ENCODE measurements at places on chromosomes 16 and 17. TPM values are rescaled to one million over a fixed set of nuclear protein-coding genes. Genes with fewer than 3 reads are reported as not detected.

HAP1 gene
- total RNA-seq, result 0.14 TPM

DNA sequence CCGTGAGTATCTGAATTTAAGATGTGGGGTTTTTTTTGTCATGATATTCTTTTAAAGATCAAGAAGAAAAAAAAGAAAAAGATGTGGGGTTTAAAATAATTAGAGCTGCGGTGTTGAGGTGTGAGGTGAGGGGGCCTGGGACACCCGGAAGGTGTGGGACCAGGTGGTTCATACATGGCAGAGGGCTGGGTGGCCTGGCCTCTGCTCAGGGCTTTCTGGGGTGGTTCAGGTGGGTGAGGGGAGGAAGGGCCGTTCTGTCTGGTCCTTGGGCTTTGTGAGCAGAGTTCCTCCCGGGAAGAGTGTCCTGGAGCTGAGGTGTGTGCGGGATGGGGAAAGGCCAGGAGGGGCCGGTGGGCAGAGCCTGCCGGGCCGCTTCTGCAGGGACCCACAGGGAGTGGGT is 5.0 kb downstream of the PRSS27 start:
- no peaks in the 10 kb centered on the region for H3K36me3 ChIP-seq
- no peak for DNase-seq
- H3K4me3 ChIP-seq, result peak overlapping the region; percentile 4
- H3K27me3 ChIP-seq, result no peaks in the 10 kb centered on the region

DNA sequence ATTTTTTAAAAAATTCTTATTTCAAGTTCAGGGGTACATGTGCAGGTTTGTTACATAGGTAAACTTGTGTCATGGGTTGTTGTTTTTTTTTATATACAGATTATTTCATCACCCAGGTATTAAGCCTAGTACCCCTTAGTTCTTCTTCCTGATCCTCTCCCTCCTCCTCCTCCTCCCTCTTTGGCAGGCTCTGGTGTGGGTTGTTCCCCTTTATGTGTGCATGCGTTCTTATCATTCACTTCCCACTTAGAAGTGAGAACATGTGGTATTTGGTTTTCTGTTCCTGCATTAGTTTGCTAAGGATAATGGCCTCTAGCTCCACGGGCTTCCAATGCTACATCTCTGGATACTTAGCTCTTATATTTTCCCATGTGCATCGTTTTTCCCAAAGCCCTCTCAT is 404.4 kb downstream of the HAPSTR1 start:
- no peaks in the 10 kb centered on the region for H3K36me3 ChIP-seq
- no peak overlapping the region for H3K27ac ChIP-seq
- no peak for DNase-seq
- H3K4me3 ChIP-seq, result no peak overlapping the region
- peaks cover 7% of the 10 kb centered on the region for H3K4me1 ChIP-seq

MT1A gene
- 1.2 TPM for total RNA-seq

DNA sequence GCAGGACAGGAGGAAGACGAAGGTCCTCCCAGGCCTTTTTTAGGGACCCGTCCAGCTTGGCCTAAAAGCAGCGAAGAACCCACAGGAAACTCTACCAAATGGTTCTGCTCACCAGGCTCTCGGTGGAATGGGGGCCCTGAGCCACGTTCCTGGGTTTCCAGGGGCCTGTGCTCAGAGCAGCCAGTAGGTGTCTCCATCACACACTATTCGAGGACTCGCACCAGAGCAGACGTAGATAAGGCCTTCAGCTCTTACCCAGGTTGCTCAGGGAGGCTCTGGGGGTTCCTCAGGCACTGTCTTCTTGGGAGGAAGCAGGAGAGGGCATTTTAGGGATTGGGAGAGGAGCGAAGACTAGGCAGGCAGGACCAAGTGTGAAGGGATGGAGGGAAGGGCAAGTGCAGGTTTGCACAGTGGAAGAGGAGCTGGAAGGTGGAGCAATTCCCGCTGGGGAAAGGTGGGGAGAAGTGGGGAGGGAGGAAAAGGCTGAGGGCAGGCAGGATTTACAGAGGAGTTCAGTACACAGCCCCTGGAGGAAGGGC is 157.1 kb downstream of the RGS9 start:
- H3K27me3 ChIP-seq, result peaks cover 12% of the 10 kb centered on the region
- no peaks in the 10 kb centered on the region for H3K36me3 ChIP-seq
- no peak overlapping the region for H3K27ac ChIP-seq
- H3K4me1 ChIP-seq, result no peaks in the 10 kb centered on the region
- DNase-seq, result peak; percentile 38

- H3K27me3 ChIP-seq, result no peaks in the 10 kb centered on the region
- H3K4me1 ChIP-seq, result peaks cover 97% of the 10 kb centered on the region
- H3K36me3 ChIP-seq, result peaks cover 48% of the 10 kb centered on the region
- peak overlapping the region; percentile 99 for H3K27ac ChIP-seq
- DNase-seq, result no peak
- no peak overlapping the region for H3K4me3 ChIP-seq
These were observed 8.3 kb downstream of the SLC7A6 start for GRCh38 chr16:68272507-68273209.

- no peaks in the 10 kb centered on the region for H3K4me1 ChIP-seq
- H3K27ac ChIP-seq, result no peak overlapping the region
- no peak overlapping the region for H3K4me3 ChIP-seq
- DNase-seq, result no peak
- H3K36me3 ChIP-seq, result no peaks in the 10 kb centered on the region
- no peaks in the 10 kb centered on the region for H3K27me3 ChIP-seq
These were observed 962.1 kb upstream of the EEF2KMT start for GRCh38 chr16:6059671-6060070.

TMED6 gene
- total RNA-seq, result not detected

DNA sequence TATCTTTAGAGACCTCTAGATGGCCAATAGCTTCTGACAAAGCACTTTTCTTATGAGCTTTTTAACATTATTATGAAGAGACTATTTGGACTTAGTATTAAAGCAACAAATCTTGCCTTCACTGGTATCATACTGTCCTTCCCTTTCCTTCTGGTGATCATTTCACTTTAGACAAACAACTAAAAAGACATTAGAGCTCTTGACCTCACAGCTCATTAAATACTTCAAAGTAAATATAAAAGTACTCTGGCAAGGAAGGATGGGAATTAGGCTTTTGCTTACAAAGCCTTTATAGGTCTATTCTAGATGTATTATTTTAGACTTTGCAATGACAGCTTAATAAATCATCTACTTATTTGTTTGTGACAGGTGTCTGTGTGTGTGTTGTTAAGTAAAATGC is 11.1 kb downstream of the STXBP4 start:
- H3K4me1 ChIP-seq, result no peaks in the 10 kb centered on the region
- H3K27ac ChIP-seq, result no peak overlapping the region
- no peaks in the 10 kb centered on the region for H3K36me3 ChIP-seq

- no peak for DNase-seq
These were observed 18.8 kb downstream of the XPO6 start for GRCh38 chr16:28192806-28193529.

DNA sequence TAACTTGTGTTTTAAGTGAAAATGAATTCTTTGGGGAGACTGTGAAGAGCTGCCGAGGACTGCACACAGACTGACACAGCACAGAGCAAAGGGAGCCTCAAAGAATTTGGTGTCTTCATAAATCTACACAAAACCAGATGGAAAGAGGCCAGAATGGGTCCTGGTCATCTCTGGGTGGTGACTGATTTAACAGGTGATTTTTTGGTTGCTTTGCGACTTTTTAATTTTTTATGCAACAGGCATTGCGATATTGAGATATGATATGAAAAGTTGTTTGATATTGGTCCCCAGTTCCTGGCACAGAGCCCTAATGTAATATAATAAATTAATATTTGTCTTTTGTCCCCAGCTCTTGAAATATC is 12.6 kb upstream of the EIF1 start:
- DNase-seq, result no peak
- no peak overlapping the region for H3K27ac ChIP-seq
- H3K4me1 ChIP-seq, result peaks cover 13% of the 10 kb centered on the region
- H3K4me3 ChIP-seq, result no peak overlapping the region

GRCh38 chr16:57479976-57480753 is 6.1 kb downstream of the DOK4 start:
- no peaks in the 10 kb centered on the region for H3K36me3 ChIP-seq
- H3K4me1 ChIP-seq, result peaks cover 62% of the 10 kb centered on the region
- peak; percentile 63 for DNase-seq
- H3K27ac ChIP-seq, result peak overlapping the region; percentile 77

DNA sequence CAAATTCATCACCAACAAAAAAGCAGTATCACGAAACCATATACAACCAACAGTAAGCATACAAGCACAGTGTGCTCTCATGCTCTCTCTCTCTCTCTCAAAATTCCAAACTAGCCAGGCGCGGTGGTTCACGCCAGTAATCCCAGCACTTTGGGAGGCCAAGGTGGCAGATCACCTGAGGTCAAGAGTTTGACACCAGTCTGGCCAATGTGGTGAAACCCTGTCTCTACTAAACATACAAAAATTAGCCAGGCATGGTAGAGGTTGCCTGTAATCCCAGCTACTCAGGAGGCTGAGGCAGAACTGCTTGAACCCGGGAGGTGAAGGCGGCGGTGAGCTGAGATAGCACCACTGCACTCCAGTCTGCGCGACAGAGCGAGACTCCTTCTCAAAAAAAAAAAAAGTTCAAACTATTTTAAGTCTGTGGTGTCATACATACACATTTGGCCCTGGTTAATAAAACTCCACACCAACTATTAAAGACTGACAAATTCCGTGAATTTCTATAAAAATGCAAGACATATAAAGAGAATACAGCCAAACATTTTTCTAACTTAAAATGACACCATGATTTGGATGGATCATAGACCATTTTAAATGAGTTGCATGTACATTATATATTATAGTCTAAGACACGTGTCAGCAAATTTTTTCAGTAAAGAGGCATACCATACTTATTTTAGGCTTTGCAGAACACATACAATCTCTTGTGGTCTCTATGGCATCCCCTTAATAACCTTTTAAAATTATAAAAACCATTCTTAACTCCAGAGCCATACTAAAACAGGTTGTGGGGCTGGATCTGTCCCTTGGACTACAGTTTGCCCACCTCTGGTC is 30.9 kb downstream of the GLG1 start:
- DNase-seq, result no peak
- H3K27ac ChIP-seq, result no peak overlapping the region
- no peaks in the 10 kb centered on the region for H3K27me3 ChIP-seq
- H3K36me3 ChIP-seq, result no peaks in the 10 kb centered on the region
- no peak overlapping the region for H3K4me3 ChIP-seq

ADORA2B gene
- 0.55 TPM for total RNA-seq

GRCh38 chr17:17098551-17099179 is 56.4 kb downstream of the MPRIP start:
- DNase-seq, result peak; percentile 71
- no peaks in the 10 kb centered on the region for H3K36me3 ChIP-seq
- H3K27me3 ChIP-seq, result no peaks in the 10 kb centered on the region
- peak overlapping the region; percentile 84 for H3K27ac ChIP-seq
- H3K4me1 ChIP-seq, result peaks cover 99% of the 10 kb centered on the region

STXBP4 gene
- 4.7 TPM for total RNA-seq

GRCh38 chr17:37828651-37829124 is 83.8 kb upstream of the HNF1B start:
- no peak overlapping the region for H3K4me3 ChIP-seq
- H3K27ac ChIP-seq, result no peak overlapping the region
- peaks cover 24% of the 10 kb centered on the region for H3K27me3 ChIP-seq
- no peak for DNase-seq

PPL gene
- 7.6 TPM for total RNA-seq

DNA sequence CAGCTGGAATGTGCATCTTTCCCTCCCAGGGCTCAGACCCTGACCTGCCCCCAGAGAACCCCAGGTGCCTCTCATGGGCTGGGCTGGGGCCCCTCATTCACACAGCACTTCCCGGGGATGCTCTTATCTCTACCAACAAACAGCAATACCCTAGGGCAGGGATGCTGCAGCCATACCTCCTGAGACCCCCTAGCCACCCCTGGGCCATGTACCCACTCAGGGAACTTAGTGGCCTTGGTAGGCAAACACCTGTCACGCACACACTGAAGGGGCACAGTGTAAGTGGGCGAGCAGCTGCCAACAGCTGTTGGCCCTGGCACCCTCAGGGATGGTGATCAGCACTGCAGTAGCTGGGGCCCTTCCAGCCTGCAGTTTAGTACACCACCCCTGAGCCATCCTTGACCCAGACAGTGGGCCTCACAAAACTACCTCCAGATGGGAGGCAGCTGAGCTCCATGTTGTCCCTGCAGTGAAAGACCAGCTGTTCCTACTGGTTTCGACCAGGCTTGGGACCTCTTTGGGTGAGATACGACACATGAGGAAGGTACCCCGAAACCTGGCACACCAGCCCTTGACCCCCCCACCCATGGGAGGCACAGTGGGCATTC is 1723.6 kb downstream of the TP53TG3F start:
- DNase-seq, result no peak
- H3K27me3 ChIP-seq, result peaks cover 4% of the 10 kb centered on the region
- H3K27ac ChIP-seq, result no peak overlapping the region
- H3K4me3 ChIP-seq, result no peak overlapping the region
- H3K36me3 ChIP-seq, result no peaks in the 10 kb centered on the region

- H3K27ac ChIP-seq, result no peak overlapping the region
- H3K36me3 ChIP-seq, result no peaks in the 10 kb centered on the region
- H3K4me1 ChIP-seq, result no peaks in the 10 kb centered on the region
- no peak overlapping the region for H3K4me3 ChIP-seq
These were observed 373.7 kb upstream of the SALL1 start for GRCh38 chr16:51524555-51525373.

DNA sequence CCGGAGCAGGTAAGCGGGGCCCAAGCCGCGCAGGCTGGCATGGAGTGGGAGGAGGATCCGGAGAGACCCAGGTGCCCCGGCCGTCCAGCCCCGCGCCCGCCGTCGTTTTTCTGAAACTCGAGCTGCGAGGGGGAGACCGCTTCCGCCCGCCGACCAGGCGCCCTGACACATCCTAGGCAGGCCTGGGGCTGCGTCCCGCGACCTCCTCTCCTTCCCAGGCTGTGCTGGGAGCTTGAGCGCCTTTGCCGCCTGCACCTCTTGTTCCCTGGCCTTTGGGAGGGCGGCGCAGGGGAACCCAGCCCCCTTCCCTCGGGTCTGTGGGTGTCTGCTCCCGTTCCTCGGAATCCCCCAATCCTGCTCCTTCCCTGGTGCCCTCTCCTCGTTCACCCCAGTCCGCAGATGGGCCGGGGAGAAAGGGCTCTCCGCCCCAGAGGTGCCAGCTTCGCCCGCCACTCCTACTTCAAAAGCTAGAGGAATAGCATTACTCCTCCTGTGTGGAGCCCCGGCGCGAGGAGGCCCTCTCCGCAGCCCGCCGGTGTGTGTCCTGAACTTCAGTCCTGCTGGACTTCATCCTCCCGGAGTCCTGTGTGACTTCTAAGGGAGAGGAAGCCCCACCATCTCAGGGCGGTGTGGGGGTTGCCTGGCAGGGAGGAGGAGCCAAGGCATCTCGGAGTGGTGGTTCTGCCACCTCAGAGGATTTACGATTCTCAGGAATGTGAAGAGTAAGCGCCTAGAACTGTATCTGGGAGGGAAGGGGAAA is 1.0 kb downstream of the NHERF1 start:
- peak overlapping the region; percentile 87 for H3K27ac ChIP-seq
- peak overlapping the region; percentile 87 for H3K4me3 ChIP-seq
- H3K4me1 ChIP-seq, result peaks cover 81% of the 10 kb centered on the region
- H3K36me3 ChIP-seq, result no peaks in the 10 kb centered on the region
- DNase-seq, result no peak

DNA sequence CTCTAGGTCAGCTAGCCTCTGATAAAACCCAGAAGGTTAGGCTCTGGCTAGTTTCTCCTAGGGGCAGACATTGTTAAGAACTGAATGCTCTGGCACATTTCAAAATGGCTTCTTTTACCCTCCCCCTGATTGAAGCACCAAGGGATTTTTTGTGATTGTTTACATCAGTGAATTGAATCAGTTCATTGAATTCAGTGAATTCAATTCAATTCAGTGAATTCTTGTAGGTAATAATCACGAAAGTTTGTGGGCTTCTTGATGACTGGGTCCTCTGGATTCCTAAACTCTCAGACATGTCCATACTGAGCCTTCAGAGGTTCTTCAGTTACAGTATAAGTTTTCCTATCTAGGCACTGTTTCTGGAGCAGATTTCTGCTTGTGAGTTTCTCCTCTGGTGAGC is 135.2 kb upstream of the ELAC2 start:
- H3K27ac ChIP-seq, result no peak overlapping the region
- H3K27me3 ChIP-seq, result no peaks in the 10 kb centered on the region
- H3K36me3 ChIP-seq, result no peaks in the 10 kb centered on the region
- no peaks in the 10 kb centered on the region for H3K4me1 ChIP-seq
- H3K4me3 ChIP-seq, result no peak overlapping the region
